Tibial nerve (tissue), 4 donors: ENCODE measurements at places on chromosomes 4 and X.
A peak's percentile ranks its signal among the peaks of the same experiment; 100 is the strongest.

DNA sequence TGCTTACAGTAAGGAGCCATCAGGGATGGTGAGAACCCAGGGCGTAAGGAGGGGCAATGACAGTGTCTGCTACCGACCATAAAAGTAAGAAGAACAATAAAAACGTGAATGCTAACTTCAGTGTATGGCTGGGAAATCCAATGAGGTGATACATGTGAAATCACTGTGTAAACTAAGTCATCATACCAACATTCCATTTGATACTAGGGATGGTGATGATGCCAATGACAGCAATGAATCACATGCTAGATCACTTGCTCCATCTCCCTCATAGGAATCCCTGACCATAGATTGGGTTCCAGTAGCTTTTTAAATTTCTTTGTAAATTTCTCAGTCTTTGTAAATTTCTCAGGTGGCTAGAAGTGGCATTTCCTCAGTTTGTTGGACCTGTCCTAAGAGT is 146.3 kb downstream of the SMIM20 start:
- H3K36me3 ChIP-seq: no peaks in the 10 kb centered on the region
- H3K27me3 ChIP-seq: no peaks in the 10 kb centered on the region
- no peak overlapping the region for H3K4me3 ChIP-seq
- no peaks in the 10 kb centered on the region for H3K4me1 ChIP-seq
- no peak for DNase-seq

DNA sequence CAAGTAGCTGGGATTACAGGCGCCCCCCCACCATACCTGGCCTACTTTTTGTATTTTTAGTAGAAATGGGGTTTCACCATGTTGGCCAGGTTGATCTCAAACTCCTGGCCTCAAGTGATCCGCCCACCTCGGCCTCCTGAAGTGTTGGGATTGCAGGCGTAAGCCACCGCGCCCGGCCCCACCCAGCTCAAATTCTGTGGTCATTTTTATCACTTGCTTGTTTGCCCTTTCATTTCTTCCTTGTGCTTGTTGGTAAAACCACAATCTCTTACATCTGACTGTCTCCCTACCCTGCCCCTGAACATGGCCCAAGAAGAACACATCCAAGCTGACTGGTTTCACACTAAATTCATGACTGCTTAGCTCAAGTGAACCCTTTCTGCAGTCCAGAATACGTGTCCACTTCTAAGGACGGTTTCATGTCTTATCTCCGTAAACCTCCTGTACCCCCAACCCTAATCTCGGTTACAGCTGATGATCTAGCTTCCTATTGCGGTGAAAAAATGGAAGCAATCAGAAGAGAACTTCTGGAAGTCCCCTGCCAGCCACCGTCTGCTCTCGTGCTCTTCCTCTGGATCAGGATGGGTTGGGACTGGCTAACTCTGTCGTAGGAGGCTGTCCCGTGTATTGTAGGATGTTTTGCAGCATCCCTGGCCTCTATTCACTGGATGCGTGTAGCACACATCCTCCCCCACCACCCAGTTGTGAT is 5.4 kb upstream of the RS1 start:
- no peak for DNase-seq
- no peaks in the 10 kb centered on the region for H3K4me1 ChIP-seq

GRCh38 chr4:24117975-24118374 is 228.1 kb upstream of the PPARGC1A start:
- H3K27me3 ChIP-seq: no peaks in the 10 kb centered on the region
- H3K4me1 ChIP-seq: no peaks in the 10 kb centered on the region
- DNase-seq: no peak
- H3K27ac ChIP-seq: no peak overlapping the region
- no peaks in the 10 kb centered on the region for H3K36me3 ChIP-seq

DNA sequence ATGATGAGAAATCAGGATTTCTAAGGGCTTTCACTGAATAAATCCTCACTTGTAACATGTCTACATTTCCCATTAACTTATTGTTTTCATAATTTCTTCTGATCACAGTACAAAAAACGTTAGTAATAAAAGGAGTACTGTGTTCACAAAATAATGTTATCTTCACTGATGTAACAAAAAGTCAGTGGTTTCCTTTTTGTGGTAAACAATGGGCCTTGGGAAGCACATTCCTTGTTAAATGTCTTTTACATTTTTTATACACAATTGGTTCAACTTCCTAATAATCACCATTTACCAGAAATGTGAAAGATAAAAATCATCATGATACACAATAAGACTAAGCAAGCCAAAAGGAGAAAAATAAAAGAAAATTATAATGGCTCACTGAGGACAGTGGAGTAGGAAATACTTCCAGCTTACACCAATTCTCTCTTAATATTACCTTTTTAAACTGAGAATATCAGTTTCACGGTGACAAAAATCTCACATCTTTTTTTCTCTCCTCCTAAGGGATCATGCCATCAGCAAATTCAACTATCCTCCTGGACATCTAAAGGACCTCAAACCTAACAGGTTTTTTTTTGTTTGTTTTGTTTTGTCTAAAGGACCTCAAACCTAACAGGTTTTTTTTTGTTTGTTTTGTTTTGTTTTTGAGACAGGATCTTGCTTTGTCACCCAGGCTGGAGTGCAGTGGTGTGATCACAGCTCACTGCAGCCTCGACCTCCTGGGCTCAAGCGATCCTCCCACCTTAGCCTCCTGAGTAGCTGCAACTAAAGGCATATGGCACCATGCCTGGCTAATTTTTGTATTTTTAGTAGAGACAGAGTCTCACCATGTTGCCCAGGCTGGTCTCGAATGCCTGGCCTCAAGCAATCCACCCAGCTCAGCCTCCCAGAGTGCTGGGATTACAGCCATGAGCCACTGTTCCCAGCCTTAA is 57.3 kb downstream of the FRYL start:
- H3K36me3 ChIP-seq: no peaks in the 10 kb centered on the region
- no peak overlapping the region for H3K4me3 ChIP-seq
- peak overlapping the region; percentile 72 for H3K27ac ChIP-seq
- no peaks in the 10 kb centered on the region for H3K27me3 ChIP-seq
- DNase-seq: no peak

DNA sequence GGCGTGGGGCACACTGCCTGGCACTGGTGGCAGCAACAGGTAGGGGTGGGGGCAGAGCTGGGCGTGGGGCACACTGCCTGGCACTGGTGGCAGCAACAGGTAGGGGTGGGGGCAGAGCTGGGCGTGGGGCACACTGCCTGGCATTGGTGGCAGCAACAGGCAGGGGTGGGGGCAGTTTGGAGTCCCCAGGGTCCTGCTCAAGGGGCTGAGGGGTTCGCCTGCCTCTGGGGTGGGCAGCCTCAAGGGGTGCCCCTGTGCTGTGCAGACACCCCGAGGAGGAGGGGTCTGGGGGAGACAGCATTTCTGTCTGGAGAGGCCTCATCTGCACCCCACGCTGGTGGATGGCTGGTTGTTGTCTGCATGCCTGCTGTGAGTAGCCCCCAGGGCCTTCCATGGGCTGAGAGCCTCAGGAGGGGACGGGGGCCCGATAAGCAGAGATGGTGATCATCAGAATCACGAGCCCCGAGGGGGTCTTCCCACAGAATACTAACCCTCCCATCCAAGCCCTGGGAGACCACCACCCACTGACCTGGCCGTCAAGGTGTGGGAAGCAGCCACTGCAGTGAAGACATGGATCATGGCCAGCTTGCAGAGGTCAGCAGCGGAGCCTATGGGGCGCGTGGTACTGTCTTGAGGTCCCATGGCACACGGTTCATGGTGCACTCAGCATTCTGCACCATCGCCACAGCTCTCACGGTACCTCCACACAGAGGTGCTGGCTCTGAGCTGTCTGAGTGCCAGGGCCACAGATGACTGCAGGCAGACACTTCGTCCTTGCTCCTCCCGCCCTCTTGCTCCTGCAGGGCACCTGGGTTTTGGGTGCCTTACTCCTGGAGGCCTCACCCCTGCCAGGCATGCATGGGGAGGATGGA is 21.5 kb downstream of the NAT8L start:
- H3K36me3 ChIP-seq: no peaks in the 10 kb centered on the region
- H3K27ac ChIP-seq: no peak overlapping the region
- no peak overlapping the region for H3K4me3 ChIP-seq
- no peak for DNase-seq

DNA sequence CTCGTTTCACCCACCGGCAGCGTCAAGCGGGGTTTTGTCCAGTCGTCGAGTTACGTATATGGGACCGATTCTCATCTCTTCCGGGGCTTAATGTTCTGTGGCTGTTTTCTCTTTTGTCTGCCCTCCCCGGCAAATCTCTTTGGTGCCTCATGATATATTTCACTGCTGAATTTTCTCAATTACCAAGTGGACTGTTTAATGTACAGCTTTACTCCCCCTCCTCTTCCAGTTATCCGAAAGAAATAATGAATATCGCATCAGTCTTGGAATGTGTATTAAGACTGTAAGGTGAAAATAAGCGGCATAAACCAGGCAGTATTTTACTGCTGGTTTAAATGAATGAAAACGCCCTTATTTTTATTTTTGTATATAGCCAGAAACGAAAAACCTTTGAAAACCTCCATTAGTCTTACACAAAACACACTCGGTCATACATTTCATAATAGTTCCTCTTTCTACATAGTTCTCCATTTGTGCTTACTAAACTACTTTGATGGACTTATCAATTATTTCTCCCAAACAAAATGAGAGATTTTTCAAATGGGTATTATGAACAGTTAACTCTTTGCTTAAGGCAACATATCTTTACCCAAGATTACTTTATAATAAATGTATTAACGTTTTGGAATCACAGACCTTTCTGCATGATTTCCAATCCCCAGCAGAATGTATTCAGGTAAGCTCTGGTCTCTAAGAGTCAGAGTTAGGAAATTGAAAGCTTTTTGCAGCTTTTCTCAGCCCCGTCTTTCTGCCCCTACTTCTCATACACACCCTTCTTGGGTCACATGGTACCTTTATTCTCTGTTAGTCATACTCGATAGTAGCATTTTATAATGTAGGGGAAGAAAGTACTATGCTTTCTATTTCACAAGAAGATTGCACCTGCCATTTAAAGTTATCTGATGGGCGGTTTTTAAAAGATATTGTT is 979 bp downstream of the RP2 start:
- no peaks in the 10 kb centered on the region for H3K36me3 ChIP-seq
- peak overlapping the region; percentile 60 for H3K4me3 ChIP-seq
- H3K4me1 ChIP-seq: no peaks in the 10 kb centered on the region
- H3K27ac ChIP-seq: peak overlapping the region; percentile 92
- no peaks in the 10 kb centered on the region for H3K27me3 ChIP-seq

GRCh38 chr4:89301003-89301402 is 6.6 kb downstream of the GPRIN3 start:
- H3K4me3 ChIP-seq: no peak overlapping the region
- peaks cover 5% of the 10 kb centered on the region for H3K4me1 ChIP-seq
- H3K27ac ChIP-seq: no peak overlapping the region
- no peak for DNase-seq
- no peaks in the 10 kb centered on the region for H3K36me3 ChIP-seq

GRCh38 chrX:96147681-96148080 is 537.0 kb upstream of the DIAPH2 start:
- no peak overlapping the region for H3K27ac ChIP-seq
- no peak overlapping the region for H3K4me3 ChIP-seq
- H3K36me3 ChIP-seq: no peaks in the 10 kb centered on the region
- H3K27me3 ChIP-seq: no peaks in the 10 kb centered on the region
- no peaks in the 10 kb centered on the region for H3K4me1 ChIP-seq
- DNase-seq: no peak

- H3K27me3 ChIP-seq: no peaks in the 10 kb centered on the region
- H3K4me3 ChIP-seq: no peak overlapping the region
- H3K4me1 ChIP-seq: no peaks in the 10 kb centered on the region
These were observed 7.9 kb downstream of the NONO start for GRCh38 chrX:71291381-71291780.

DNA sequence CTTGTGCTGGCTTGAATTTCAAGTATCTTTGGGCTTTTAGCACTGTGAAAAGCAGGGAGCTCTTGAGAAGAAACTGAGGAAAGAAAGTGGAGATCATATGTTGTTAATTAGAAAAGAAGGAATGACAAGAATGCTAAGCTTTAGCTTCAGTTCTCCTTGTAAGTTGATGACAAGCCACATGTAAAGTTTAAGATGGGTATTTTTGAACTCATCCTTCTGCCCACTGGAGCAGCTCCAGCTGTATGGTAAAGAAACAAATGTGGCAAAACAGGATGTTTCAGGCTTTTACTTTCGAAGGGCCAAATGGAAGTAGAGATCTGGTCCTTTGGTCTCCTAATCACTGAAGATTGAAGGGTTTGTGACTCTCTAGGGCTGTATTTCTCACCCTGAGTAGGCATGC is 137.8 kb downstream of the GUCY2F start:
- H3K27me3 ChIP-seq: no peaks in the 10 kb centered on the region
- H3K36me3 ChIP-seq: no peaks in the 10 kb centered on the region
- H3K4me3 ChIP-seq: no peak overlapping the region

DNA sequence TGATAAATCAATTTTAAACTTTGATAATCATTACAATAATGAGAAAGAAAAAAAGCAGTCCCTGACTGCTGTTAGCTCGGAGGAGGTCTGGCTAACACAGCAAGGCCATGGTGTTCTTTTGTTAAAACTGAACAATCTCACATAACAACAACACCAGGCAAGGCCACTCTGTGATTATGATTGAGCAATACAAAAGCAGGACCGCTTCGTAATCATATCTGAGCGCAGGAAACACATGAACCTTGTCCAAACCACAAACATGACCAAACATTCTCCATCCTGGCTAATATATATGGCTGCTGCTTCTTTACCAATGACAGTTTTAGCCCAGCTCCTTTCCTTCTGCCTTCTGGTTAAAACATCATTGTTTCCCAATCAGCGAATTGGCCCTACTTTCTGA is 76.8 kb upstream of the DDX53 start:
- H3K4me3 ChIP-seq: no peak overlapping the region
- H3K27me3 ChIP-seq: no peaks in the 10 kb centered on the region
- no peak overlapping the region for H3K27ac ChIP-seq

GRCh38 chr4:158051401-158052235 is 121.2 kb downstream of the GASK1B start:
- DNase-seq: peak; percentile 33
- H3K36me3 ChIP-seq: no peaks in the 10 kb centered on the region
- H3K4me3 ChIP-seq: no peak overlapping the region

DNA sequence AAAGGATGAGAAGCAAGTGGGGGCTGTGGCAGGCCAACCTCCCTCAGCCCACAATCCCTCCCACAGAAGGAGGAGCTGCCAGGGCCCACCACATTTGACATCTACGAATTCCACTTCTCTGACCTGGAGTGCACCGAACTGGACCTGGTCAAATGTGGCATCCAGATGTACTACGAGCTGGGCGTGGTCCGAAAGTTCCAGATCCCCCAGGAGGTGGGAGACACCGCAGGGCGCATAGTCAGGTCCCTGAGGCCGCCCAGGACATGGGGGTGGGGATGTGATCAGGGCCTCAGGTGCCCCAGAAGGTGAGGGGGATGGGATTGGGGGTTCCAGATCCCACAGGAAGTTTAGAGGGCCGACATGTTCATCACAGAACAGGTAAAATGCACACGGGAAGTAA is 13.7 kb downstream of the ATP5ME start:
- H3K4me1 ChIP-seq: no peaks in the 10 kb centered on the region
- no peak overlapping the region for H3K27ac ChIP-seq
- H3K4me3 ChIP-seq: no peak overlapping the region
- H3K27me3 ChIP-seq: no peaks in the 10 kb centered on the region

- H3K27me3 ChIP-seq: no peaks in the 10 kb centered on the region
- H3K4me1 ChIP-seq: no peaks in the 10 kb centered on the region
- no peak overlapping the region for H3K4me3 ChIP-seq
- no peak overlapping the region for H3K27ac ChIP-seq
These were observed 65.6 kb downstream of the USO1 start for GRCh38 chr4:75790024-75790423.

GRCh38 chr4:55611358-55612059 is 19.5 kb upstream of the PDCL2 start:
- no peak overlapping the region for H3K27ac ChIP-seq
- no peaks in the 10 kb centered on the region for H3K36me3 ChIP-seq
- no peaks in the 10 kb centered on the region for H3K27me3 ChIP-seq
